ENCODE measurements at places on chromosomes 1 and 21.

DNA sequence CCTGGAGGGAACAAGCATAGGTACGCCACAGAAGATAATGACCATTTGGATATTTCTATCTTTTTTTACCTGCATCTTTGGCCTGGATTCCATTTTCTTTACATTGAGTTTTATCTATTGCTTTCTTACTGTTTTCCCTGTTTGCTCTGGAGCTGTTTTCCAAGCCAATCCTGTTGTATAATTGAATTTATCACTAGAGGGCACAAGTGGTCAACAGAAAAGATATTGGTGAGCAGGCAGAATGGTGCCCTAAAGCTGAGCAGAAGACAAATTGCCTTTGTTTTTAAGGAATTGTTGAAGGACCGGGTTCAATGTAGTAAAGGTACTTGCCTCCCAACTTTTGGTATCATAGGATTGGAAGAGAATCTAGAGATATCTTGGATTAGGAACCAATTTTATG, 152.8 kb downstream of the PPP1R12B start:
- no peak for DNase-seq

- DNase-seq: no peak
Measured at GRCh38 chr1:201724766-201725118, 104.2 kb upstream of the IPO9 start.

- no peak for DNase-seq
Measured at GRCh38 chr21:45488931-45489721, 53.1 kb downstream of the SLC19A1 start.

DNA sequence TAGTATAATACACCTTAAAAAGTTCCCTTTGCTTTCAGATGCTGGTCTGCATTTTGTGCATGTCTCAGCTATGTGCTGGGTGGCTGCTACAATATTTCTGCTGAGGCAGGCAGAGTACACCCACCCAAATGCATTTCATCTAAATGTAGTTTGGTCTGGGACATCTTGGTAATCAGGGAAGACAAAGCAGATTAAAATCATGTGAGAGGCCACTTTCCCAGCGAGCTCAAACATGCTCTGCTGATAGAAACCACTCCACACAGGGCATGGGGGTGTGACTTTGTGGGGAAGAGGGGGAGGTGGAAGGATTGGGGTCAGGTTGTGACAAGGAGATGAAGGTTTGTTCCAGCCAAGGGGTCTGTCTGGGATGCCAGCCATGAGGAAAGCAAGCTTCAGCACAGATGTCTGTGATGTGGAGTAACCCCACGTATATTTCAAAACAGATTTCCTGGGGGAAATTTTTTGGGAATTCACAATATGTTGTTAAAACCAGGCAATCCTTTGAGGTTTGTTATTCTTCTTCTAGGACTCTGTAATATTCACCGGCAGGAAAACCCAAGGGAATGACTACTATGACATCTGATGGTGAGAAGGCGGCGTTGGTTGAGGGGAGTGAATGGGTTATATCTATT, 255.1 kb upstream of the FGGY start:
- no peak for DNase-seq

DNA sequence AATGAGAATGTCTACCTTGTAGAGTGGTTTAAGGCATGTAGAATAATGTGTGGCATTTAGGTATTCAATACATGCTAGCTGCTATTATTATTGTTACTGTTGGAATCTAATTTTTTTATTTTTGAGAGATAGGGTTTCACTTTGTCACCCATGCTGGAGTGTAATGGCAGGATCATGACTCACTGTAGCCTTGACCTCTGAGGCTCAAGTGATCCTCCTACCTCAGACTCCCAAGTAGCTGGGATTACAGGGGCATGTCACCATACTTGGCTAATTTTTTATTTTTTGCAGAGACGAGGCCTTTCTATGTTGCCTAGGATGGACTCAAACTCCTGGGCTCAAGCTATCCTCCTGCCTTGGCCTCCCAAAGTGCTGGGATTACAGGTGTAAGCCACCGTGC, 61.9 kb downstream of the EPB41 start:
- DNase-seq: no peak

- DNase-seq: no peak
Measured at GRCh38 chr1:245687636-245688535, 533.1 kb downstream of the KIF26B start.

DNA sequence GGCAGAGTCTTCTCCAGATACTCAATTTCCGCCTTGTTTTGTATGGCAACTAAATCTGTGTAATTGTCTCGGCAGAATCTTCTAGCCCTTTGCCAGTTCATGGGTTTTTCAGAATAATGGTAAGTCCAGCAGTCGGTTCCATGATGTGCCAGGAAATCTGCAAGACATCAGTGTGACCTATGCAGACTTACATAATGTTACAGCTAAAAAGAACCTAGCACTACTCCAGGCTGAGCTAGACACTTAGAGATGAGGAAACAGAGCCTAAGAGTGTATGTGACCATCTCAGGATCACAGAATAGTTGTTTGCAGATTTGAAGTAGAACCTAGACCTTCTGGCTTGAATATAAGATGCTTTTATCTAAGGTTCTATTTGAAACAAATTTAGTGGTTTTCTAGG, 2.8 kb downstream of the SELL start:
- DNase-seq: no peak

GRCh38 chr1:23625459-23625858, 66.1 kb upstream of the RPL11 start:
- no peak for DNase-seq

DNA sequence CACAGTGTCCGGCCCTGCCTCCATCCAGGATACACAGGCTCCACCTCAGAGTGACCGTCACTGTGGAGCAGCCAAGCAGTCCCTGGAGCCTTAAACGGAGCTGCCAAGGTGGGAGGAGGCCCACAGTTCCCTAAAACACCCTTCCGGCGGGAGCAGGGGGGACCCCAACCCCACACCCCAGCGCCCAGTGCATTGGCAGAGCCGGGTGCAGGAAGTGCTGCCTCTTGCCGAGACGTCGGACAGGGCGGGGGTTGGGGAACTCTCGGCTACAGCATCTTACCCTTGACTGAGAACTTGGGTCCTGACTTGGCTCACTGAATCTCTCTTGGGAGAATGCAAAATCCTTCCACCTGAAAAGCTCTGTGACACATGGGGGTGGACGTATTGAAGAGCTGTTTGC, 38.7 kb upstream of the TMEM51 start:
- no peak for DNase-seq

DNA sequence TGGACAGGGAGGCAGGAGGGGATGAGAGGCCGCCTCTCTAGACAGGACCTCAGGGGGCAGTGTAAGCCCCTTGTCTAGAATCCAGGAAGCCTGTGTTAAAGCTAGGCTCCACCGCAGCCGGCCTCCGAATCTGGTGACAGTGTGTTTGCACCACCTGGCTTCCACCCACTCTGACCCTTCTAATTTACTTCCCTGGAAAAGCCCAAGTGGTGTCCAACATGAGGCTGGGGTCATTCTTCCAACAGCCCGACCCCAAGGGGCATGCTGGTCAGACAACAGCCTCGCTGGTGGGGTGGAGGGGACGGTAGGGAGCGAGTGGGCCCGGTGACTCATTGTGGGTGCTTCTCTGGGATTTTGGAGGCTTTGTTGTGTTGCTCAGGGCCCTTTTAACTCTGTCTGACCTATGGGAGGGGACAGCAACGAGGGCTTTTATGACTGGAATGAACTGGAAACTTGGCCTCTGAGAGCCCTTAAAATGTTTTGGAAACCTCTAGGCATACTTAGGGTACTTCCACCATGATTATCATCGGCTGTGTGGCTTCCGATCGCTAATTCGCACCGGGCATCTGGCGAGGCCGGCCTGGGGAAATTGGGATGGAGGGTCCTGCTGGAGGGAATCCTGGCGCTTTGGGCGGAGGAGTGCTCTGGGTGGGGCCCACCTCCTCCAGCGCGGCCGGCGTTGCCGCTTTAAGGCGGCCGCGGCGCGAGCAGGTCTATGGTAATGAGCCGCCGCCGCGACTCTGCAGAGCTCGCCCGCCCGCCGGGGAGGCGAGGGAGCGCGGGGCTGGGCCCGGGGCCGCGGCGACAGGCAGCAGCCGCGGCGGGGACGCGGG, at the start of gene CELSR2:
Gene CELSR2, plus strand, starts transcription at position 743 of the 833 bp plus-strand sequence. CDS start 541 bp downstream, outside the sequence.
- peak; percentile 98 for DNase-seq

DNA sequence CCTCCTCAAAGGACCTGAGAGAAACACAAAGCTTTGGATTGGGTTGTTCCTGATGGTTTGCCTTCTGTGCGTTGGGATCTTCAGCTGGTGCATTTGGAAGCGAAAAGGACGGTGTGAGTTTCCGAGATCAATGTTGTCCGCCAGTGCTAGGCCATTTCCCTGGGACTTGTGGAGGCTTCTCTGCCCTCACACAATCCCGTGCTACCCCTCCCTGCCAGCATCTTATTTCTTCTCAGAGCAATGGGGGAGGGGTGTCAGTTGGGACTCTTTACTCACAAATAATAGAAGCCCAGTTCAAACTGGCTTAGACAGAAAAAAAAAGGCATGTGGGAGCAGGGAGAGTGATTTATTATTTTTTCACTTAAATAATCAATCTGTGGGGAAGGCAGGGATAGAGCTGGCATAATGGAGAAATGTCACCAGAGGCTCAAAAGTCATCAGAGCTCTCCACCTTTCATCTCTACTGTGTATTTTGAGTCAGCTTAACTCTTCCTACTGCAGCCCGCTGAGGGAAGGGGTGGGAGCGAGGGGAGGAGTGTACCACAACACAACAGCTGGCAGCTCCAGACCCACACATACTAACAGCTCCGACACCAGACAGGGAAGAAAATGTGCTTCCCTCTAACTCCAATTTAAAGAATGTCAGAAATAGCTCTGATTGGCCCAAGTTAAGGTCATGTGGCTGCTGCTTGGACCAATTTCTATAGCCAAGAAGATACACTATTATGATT, 22.4 kb downstream of the LY9 start:
- DNase-seq: no peak

GRCh38 chr1:66652556-66652955, 99.7 kb upstream of the DYNLT5 start:
- DNase-seq: no peak

DNA sequence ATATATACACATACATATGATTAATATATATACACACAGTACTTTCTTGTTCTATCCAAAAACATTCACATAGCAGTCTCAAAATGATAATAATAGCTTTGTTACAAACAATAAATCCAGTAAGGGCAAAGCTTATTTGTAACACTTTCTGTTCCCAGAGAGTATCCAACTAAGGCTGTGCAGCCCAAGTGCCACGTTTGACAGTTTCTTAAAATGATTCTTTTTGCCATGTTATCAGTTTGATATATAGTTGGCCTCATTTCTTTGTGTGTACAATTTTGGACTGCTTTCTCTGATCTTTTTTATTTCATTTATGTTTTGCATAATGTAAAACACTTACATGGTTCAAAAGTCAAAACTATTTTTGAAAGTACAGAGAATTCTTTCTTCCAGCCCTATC, 11.8 kb downstream of the KCNE1 start:
- DNase-seq: no peak

DNA sequence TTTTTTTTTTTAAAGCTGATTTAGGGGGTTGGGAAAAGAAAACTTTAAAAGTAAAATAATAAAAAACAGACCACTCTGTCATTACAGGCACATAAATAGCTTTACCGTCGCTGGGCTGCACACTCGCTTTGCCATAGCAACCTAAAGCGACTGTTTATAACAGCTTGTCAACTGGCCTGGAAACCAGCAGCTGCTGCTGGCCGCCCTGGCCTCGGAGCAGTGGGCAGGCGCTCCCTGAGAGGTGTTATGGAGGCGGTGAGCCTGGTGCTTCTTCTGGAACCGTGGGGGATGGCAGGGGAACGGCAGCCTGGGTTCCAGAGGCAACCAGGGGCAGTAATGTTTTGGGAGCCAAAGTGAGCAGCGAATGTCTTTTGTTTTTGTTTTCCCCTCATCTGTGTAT, 45.7 kb downstream of the ATP2B4 start:
- DNase-seq: no peak

GRCh38 chr1:110082477-110082876, 12.0 kb upstream of the ALX3 start:
- DNase-seq: no peak
